Stimulated activated CD8-positive, alpha-beta memory T cell treated with anti-CD3 and anti-CD28 coated beads, Interleukin-7, amount 100 ng/mL, for 4 hours (primary cell): ENCODE measurements at places on chromosomes 7 and 10.
A peak's percentile ranks its signal among the peaks of the same experiment; 100 is the strongest.

GRCh38 chr7:49327155-49327554 is 402.8 kb downstream of the CDC14C start:
- DNase-seq: no peak

DNA sequence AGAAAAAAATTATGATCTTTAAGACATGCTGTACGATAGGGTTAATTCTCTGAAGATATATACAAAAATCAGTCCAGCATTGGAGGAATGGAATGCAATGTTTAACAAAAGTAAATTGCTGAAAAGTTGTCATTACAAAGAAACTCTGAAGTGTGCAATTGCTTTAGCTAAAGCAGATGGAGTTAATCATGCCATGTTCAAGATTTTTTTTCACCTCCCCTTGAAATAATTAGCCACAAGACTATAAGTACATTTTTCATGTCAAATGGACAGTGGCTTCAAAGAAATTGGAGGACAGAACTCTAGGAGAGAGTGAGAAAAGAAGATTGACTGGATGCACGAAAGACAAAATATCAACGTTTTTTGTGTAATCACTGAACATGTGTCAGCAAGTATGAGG is 63.1 kb upstream of the MEOX2 start:
- no peak for DNase-seq

DNA sequence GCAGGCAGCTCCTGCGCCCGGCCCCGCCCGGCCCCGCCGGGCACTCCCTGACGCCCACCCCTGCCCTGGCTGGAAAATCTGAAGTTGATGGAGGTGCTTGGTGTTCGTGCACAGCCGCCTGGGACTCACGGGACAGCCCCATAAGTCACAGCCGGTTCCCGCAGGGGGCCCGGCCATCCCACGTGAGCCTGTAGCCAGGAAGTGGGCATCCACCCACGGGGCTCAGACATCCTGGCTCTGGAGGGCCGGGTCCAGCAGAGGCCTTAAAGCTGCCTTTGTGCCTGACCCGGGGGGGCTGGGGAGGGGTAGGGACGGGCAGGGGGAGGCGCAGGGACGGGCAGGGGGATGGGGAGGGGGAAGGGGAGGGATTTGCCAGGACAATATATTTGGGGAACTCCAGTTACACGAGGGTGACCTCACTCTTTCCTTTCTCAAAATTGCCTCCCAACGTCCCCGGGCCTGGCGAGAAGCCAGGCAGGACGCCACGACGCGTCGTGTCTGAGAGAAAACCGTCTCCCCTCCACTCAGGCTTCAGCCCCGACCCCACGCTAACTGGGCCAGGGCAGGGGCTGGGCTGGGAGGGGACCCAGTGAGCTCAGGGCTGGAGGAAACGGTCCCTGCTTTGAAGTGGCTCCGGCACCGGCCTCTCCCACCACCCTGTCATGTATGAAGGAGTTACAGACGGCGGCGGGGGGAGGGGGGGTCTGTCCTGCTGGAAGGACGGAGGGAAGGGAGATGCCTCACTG is 82.1 kb upstream of the PDGFA start:
- peak; percentile 92 for DNase-seq

DNA sequence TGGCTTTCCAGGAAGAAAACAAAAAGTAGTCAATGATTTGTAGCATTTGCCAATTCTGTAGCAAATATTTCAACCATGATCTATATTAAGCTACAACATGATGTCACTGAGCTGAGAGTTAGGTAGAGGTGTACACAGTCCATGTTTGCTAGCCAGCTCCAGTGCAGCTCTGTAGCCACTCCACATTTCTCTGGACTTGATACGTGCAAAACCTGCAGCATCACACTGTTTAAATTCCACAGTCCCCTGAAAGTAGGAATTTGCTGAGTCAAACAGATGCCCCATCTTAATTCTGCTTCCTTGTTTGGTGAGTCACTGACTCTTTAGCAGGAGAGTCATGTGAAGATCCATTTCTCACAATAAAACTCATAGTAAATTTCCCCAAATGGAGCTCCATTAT is 89.8 kb upstream of the LRRTM3 start:
- DNase-seq: no peak

GRCh38 chr10:10330418-10330817 is 687.3 kb upstream of the CELF2 start:
- DNase-seq: no peak

DNA sequence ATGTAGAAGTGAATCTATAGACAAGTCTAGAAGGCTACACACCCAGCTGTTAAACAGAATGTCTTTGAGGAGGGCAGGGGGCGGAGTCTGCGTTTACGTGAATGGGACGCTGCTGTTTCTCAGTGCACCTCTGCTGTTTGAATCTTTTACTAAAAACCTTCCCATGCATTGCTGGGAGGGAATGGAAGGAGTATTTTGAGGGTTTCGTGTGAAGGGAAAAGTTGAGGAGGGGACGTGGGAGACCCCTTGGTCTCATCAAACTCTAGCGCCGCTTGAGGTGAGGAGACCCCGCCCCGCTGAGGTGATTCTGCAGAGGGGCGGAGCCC is 492 bp upstream of the VCL start:
- DNase-seq: no peak

- peak; percentile 3 for DNase-seq
Measured at GRCh38 chr10:113006656-113007342, 56.8 kb downstream of the TCF7L2 start.

DNA sequence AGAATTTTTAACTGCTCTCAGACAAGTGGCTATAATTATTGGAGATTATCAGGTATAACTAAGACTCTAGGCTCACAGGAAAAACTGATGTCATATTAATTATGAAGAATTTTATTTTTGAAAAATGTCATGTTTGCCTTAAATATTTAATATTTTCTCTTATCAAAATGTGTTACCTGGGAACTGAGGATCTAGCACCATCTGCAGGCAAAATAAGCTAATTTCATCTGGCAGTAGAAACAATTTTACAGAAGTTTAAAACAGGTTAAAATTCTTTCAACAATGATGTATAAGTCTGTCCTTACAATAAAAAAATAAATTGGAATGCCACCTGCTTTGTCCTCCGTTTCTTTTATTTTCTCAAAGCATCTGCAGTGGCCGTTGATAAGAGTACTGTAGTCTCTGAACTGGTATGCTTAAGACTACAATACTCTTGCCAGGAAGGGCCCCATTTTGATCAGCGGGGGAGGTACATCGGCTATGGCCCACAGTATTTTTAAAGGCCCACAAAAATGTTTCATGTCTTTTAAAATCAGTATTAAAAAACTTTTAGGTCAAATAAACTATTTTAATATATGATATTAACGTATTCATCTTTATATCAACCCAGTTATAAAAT is 81.3 kb downstream of the VWDE start:
- DNase-seq: no peak

GRCh38 chr10:16887565-16887964 is 70.3 kb upstream of the RSU1 start:
- no peak for DNase-seq

DNA sequence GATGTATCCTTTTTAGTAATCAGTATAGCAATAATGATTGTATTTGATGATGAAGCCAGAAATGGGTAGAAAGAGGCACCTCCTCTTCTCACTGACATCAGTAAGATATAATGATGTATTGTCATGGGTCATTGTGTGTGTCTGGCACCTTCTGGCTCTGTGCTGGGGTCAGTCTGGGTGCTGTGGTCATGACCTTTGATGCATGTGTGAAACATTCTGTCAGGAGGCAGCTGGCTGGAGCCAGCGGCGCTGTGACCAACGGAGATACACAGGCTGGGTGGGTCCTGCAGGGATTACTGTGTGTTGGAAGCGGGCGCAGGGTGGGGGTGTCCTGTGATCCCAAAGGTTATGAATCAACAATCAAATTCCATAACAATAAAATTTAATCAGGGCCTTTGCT is 35.2 kb downstream of the EEPD1 start:
- DNase-seq: no peak

DNA sequence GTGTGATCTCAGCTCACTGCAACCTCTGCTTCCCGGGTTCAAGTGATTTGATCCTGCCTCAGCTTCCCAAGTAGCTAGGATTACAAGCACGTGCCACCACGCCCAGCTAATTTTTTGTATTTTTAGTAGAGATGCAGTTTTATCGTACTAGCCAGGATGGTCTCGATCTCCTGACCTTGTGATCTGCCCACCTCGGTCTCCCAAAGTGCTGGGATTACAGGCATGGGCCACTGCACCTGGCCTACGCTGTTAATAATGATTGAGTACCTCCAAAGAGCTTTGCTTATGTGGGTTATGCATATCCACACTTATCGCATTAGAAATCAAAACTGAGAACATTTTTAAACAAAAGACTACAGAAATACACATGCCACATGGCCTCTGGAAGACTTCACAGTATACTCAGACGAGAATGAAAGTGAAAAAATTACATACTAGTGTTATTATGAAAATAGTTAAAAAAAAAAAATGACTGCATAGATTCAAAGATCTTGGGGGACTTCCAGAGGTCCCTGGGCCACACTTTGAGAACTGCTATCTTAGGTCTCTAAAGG is 25.4 kb downstream of the RPP38 start:
- DNase-seq: no peak

DNA sequence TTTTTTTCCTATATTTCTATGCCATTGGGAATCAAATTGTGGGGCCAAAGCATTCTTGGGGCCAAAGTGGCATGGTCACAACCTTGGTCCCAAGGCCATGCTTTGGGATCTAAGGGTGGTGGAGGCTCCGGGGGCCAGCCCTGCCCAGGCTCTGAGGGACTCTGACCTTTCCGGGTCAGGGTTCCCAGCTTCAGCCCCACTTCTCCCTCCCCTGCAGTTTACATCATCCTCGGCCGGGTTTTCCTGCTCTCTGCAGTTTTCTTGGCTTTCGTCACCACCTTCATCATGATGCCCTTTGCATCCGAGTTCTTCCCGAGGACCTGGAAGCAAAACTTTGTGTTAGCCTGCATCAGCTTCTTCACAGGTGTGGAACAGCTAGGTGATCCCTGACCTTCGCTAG is 8.5 kb downstream of the TMEM225B start:
- DNase-seq: no peak

DNA sequence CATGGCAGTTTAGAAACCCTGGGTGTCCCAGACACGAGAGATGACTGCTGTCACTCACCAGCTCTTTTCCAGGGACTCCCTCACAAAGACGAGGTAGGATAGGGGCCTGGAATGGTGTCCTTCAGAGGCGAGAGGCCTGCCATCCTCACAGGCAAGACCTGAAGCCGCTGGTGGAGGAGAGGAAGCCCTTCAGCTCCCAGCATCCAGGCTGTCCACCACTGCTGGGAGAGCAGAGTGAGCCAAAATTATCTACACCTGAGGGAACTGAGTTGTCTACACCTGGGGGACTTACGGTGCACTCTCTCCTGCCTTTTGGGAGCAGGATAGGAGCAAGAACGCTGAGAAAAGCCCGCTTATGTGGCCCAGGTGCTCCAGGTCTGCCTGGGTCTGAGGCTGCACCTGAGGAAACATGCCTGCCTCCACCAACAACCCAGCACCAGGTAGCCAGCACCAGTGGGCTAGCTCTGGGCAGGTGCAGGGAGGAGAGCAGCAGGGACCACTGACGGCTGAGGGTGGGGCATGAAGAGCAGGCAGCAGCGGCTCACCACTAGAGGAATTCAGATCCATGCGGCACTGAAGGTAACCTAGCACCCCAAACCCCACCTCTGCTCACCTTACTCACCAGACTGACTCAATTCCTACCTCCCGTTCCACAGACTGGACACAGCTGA is 357.2 kb downstream of the SH2D4B start:
- DNase-seq: no peak

- DNase-seq: no peak
Measured at GRCh38 chr7:117323851-117324711, 1.2 kb upstream of the WNT2 start.

- DNase-seq: no peak
Measured at GRCh38 chr10:121838931-121839330, 88.9 kb downstream of the ATE1 start.

- DNase-seq: no peak
Measured at GRCh38 chr7:22860784-22861482, 38.3 kb upstream of the TOMM7 start.

DNA sequence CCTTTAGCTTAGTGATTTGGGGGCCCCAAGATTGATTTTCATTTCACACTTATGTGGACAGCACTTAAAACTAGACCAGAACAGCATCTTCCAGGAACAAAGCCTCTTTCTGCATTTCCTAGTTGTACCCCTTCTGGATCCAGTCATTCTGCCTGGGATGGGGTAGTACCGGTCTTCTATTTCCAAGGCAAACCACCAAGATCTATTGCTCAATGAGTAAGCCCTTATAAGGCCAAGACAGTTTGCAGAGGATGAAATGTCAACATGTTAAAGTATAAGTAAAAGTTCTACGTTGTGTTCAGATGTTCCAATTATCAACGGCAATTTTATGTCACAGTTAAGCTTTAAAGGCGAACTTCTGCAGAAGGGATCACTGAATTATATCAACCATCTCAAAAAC is 106.9 kb upstream of the ZNF746 start:
- DNase-seq: no peak
